ENCODE measurements at places on chromosomes 2 and 18.

GRCh38 chr18:45197526-45197970, 417.7 kb upstream of the SLC14A2 start:
- DNase-seq: no peak

DNA sequence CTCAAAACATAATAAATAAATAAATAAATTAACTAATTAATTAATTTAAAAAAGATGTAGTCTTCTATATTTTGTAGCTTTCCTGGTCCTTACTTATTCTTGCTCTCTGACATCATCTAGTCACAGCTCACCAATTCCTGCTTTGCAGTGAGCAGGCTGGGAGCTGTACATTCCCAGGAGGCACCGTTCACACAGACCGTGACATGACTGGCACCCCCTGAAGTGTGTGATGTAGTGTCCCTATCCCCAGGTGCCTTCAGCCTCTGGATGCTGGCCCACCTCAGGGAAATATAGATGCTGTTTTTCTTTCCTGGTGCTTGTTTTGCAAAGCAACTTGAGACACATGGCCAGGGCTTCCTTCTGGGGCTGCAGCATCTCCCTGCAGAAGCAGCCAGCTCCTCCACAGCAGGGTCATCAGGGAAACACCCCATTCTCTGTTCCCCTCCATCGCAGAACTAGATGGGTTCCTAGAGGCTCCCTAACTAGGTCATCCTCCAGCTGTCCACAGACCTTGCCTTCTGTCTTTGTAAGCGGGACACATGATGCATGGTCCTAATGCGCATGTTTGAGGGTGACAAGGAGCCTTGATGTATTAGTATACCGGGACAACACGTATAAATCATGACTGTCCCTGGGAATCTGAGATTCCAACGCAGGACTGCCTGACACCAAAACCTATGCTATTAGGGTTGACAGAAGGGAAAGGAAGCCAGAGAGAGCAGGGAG, 76.4 kb downstream of the RHOB start:
- DNase-seq: no peak

- no peak for DNase-seq
Measured at GRCh38 chr2:24672589-24672988, 120.6 kb downstream of the PTRHD1 start.

DNA sequence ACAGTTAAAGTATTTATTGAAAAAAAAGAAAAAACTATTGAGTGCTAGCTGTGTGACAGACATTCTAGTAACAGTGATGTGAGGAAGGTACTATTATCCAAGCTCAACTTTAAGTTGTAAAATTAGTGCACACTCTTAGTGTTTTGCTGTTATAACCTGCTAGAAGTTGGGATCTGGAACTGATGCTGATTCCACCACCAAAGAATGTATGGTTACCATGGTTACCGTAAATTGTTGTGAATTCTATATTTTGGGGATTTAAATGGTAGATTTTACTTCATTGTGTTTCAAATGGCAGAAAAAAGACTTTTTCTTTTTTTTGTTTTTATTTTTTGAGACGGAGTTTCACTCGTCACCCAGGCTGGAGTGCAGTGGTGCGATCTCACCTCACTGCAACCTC, 5.3 kb downstream of the AGFG1 start:
- no peak for DNase-seq

GRCh38 chr2:41943159-41943558, 104.7 kb upstream of the PKDCC start:
- DNase-seq: no peak

GRCh38 chr2:178374865-178375264, 76.1 kb downstream of the PRKRA start:
- DNase-seq: no peak

GRCh38 chr18:35710581-35710980, 129.0 kb downstream of the GALNT1 start:
- DNase-seq: peak; percentile 49

- no peak for DNase-seq
Measured at GRCh38 chr2:223976635-223977226, 19.5 kb downstream of the MRPL44 start.

- no peak for DNase-seq
Measured at GRCh38 chr2:102895376-102895775, 133.5 kb downstream of the TMEM182 start.

- DNase-seq: no peak
Measured at GRCh38 chr2:121061633-121062032, 223.4 kb downstream of the TFCP2L1 start.

GRCh38 chr2:205714789-205715720, 32.8 kb downstream of the NRP2 start:
- no peak for DNase-seq

- no peak for DNase-seq
Measured at GRCh38 chr18:35479911-35480586, 17.7 kb downstream of the INO80C start.

DNA sequence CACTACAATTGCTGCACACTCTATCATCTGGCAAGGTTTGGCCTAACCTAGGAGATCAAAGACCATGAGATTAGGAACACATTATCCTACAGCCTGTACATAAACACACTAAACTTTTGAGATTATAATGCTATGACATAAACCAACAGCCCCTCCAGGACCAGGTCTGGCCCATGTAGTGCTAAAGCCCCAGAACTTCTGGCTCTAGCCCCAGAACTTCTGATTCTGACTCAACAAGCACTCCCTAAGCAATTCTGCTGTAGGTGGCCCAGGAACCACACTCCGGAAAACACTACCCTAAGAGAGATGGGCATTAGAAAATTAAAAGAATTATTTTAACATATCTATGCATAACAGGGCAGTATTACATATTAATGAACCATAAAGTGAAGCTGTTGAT, 369.5 kb upstream of the LYPD1 start:
- DNase-seq: no peak

GRCh38 chr18:46636040-46636630, 20.9 kb downstream of the LOXHD1 start:
- no peak for DNase-seq

GRCh38 chr2:54581326-54582039, 125.4 kb downstream of the SPTBN1 start:
- peak; percentile 53 for DNase-seq

GRCh38 chr2:170157025-170157684, 20.8 kb upstream of the MYO3B start:
- DNase-seq: no peak

- no peak for DNase-seq
Measured at GRCh38 chr2:235366807-235367206, 127.0 kb upstream of the AGAP1 start.

DNA sequence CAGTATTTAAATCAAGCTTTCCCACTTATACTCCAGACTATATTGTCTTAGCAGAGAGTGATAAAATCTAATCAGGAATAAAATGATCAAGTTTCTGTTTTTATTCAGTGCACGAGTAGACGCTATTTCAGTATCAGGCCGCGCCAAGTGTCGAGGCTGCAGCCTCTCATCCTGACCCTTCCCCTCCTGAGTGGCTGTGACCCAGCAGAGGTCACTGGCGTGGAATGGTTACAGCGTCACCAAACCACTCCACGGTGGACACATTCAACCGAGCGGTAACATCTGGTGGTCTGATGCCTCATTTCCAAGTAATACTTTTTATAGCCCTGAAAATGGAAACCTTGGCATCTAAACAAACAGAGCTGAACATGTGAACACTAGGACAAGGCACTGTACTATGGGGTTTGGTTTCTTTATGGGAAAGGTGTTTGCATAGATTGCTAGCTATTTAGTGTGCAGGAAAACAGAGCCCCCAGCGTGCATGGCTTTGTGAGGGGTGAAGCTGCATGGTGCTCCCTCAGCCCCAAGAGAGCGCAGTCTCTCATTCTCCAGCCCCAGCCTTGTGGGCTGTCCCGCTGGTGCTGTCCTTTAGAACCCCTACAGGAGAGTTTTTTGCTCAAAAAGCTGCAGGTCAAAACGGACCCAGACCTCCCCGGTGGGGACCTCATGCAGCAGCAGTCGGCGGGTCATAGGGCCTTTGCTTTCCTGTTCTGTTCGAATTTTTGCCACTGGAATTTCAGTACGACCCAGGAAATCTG, 28.4 kb downstream of the FAM228A start:
- DNase-seq: no peak

DNA sequence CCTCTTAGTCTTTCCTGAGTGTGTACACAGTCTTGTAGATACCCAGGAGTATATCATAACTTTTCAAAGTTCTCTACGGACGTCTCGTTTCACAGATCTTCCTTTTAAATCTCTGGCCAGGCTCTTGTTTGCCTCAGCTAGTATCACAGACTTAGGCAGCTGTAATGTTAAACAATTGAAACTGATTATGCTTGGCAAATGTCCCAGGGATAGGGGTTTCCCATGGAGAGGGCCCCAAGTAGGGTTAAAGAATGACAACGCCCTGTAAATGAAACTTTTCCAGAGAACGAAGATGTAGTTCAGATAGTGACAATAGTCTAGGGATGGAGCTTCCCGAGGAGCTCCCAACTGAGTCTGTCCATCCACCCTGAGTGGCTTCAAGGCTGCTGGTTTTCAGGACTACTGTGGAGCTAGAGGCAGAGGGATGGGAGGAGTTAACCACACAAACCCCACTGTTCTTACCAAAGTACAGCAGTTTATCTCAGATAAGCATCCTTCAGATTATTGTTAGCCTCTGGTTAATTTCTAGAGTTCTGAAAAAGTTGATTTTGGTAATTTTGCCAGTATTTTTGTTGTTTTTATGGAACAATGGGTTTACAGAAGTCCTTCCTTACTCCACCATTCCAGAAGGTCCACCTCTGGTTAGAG, 9.1 kb downstream of the NEURL3 start:
- DNase-seq: no peak

DNA sequence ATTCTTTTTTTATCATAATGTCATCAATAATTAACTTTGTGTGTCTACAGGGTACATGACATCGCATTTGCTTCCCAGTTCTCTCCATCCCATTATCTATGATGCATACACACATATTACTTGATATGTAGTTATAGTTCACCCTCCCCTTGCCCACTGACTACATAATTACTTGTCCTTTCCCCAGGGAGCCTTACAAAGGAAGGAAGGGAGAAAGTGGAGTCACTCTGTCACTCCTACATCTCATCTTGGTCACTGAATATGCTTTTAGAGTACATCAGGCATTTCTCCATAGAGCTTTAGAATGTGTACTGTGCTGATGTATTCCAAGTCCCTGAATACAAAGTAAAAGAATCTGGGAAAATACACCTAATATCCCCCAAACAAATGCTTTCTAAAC, 6.0 kb upstream of the DTNA start:
- no peak for DNase-seq

DNA sequence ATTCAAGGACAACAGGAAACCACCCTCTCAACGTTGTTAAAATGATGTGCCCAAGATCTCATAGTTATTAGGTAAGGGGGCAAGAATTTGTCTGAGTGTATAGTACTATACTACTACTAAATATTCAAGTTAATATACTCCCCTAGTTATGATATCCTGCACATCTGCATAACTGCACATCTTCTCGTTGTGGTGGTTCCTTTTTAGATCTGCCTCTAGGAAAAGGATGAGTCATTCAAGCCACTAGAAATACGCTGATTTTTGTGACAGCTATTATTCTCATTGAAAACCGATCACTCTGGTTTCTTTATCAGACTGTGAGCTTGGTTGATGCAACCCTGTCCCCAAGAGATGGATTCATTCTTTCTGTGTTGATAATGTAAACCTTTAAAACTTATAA, 1067.0 kb upstream of the FANCL start:
- DNase-seq: no peak

- DNase-seq: no peak
Measured at GRCh38 chr2:241958818-241959545, 89.5 kb downstream of the RTP5 start.

GRCh38 chr18:3910512-3910911, 460.5 kb downstream of the TGIF1 start:
- DNase-seq: no peak

- DNase-seq: no peak
Measured at GRCh38 chr18:13447621-13448334, 229.2 kb downstream of the LDLRAD4 start.

Data from NCI-H1105 treated with DMSO at 0.1 percent for 48 hours (cell line).